Effector memory CD8-positive, alpha-beta T cell (primary cell): ENCODE measurements at places on chromosomes 13 and 19.

GRCh38 chr13:96781141-96781540, 213.1 kb downstream of the OXGR1 start:
- no peak for DNase-seq

DNA sequence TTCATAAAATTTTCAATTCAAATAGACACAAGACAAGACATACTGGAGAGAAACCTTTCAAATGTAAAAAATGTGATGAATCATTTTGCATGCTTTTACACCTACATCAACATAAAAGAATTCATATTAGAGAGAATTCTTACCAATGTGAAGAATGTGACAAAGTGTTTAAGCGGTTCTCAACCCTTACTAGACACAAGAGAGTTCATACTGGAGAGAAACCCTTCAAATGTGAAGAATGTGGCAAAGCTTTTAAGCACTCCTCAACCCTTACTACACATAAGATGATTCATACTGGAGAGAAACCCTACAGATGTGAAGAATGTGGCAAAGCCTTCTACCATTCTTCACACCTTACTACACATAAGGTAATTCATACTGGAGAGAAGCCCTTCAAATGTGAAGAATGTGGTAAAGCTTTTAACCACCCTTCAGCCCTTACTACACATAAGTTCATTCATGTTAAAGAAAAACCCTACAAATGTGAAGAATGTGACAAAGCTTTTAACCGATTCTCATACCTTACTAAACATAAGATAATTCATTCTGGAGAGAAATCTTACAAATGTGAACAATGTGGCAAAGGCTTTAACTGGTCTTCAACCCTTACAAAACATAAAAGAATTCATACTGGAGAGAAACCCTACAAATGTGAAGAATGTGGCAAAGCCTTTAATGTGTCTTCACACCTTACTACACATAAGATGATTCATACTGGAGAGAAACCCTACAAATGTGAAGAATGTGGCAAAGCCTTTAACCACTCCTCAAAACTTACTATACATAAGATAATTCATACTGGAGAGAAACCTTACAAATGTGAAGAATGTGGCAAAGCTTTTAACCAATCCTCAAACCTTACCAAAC, 24.6 kb upstream of the ZNF431 start:
- DNase-seq = no peak

DNA sequence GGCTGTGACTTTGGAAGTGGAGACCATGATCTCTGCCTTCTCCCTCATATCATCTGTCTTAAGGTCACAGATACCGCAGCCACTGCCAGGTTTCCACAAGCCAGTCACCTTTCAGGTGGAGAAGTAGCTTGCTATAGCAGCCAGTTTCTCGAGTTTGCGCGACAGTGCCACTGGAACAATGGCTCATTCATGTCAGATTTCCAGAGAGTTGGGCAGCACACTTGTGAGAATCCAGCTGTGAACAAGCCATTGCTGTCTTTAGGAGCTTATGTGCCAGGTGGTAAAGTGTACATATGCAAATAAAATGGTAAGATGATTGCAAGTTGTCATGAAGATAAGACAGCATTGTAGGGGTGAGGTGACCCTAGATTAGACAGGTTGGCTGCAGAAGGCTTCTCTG, 22.3 kb downstream of the GARRE1 start:
- DNase-seq = no peak

DNA sequence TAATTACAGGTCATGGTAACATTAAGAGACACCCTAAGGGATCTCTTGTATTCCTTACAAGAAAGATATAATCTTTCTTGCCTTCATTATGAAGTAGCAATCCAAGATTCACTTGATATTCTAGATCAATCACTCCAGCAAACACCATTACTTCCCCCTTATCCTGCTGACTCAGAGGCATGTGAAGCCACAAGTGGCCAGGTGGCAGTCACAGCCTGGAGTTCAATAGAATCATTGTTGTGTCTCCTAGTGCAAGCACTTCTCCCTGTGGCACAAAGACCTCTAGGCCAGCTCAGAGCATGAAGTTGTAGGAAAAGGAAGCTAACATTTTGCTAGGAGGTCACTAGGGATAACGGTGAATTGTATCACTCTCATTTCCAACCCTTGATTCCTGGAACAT, 864.3 kb upstream of the ATXN8OS start:
- DNase-seq = no peak

DNA sequence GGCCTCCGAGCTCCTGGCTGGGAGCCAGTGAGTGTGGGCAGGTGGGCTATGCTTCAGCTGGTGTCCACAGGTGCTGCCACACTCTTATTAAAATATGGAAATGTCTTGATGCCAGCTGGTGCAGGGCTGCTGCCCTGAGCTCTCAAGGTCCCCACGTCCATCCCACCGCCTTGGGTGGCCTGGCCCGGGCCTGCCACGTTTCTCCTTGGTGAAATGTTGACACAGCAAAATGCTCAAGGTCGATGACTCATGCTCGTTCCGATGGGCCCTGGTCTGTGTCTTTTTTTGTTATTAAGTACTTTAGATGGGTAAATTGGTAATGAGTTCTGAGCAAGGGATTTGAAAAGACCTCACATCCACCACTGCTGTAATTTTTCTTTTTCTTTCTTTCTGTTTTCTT, 524.7 kb downstream of the MYO16 start:
- no peak for DNase-seq

GRCh38 chr13:43905435-43906031, 25.8 kb downstream of the LACC1 start:
- DNase-seq = peak; percentile 39

- no peak for DNase-seq
Observed at GRCh38 chr19:45630463-45630862, 8.7 kb downstream of the EML2 start.

- no peak for DNase-seq
Observed at GRCh38 chr19:23071147-23071511, 45.7 kb upstream of the ZNF730 start.
